ENCODE measurements at places on chromosomes 3 and 15.

DNA sequence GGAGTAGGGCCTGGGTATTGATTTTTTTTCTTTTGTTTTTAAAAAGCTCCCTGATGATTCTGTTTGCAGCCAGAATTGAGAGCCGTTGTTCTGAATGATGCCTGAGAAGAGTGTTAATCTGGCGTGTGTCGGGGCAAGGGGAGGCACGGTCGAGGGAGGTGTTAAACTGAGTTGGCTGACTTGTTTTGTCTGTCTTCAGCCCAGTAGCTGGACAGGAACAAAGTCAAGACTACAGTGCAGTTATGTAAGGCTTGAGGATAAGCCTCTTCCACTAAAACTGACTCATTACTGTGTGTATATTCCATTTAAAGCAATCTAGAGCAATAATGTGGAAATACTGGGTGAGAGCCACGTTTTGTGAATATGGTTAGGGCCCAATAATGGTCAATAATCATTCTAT is 119.0 kb upstream of the DLG1 start:
- DNase-seq: no peak

- DNase-seq: no peak
Observed at GRCh38 chr15:72474466-72474911, 359 bp downstream of the ARIH1 start.

DNA sequence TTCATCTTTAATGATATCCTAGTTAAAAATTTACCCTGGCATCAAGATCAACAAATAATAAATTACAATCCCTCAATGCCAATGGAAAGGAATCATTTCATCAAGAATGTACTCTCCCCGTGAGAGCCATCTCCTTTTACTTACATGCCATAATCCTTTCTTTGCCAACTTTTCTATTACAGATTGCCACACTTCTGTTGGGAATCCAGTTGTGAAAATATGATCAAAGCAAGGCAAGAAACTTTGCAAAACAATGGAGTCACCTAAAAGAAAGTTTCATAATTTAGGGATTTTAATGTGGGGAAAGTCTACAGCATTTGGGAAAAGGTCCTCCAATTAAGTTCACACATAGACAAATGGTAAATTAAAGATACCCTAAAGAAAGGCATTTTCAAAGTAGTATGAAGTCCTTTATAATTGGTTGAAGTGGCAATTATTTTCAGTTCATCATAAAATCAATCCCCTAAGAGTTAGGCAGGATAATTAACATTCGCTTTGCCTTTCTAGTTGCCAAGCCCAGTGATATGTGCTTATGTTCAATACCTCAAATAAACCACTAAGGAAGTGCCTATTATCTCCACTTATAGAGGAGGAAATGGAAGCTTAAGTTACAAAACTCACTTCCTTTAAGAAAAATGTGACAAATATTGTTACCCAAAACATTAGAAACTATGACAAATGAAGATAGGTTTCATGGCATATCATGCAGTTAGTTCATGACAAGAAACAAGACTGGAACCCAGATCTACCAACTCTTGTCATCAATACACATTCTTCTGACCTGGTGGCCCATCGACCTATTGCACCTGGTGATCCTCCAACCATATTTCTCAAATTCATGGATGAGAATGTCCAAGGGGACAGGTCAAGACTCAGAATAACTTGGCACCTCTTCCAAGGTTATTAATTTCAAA is 49.1 kb downstream of the TRANK1 start:
- DNase-seq: no peak

DNA sequence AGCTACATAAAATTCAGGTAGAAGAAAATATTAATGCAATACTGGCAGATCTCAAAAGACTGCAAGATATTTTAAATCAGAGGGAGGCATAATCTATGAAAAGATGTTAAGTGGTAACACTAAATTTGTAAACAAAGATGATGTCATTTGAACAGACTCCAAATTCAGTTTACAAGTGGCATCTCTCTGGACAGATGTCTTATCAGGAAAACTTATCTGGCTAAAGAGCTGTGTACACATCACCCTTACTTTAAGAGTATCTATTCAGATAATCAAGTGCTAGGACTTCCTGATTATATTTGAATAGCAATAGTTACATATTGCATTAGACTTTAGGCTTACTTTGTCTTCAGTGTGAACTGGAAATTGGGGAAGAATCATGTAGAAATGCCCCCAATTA is 231.5 kb downstream of the WDR72 start:
- no peak for DNase-seq

DNA sequence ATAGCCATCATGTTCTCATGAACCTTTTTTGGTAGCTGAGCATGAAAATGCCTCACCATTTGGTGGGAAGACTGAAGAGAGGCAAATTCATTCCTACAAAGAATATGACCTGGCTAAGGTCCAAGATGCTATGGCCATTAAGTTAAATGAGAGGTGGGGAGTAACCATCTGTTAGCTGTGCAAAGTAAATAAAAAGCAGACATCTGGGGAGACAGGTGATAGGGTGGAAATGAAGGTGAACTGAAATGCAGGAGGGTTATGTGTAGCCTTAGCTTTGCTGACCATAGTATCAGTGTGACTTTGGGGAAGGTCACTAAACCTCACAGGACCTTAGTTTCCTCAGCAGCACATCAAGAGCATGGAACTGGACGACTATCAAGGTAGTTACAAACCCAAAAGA is 111.0 kb upstream of the STRIT1 start:
- no peak for DNase-seq
